Stimulated activated CD4-positive, alpha-beta T cell treated with anti-CD3 and anti-CD28 coated beads, TNF-alpha, amount 100 ng/mL, for 1 hour (primary cell): ENCODE measurements at places on chromosomes 5 and 9.

GRCh38 chr5:115419846-115420585 lies 123.6 kb upstream of the CCDC112 start:
- DNase-seq = no peak

DNA sequence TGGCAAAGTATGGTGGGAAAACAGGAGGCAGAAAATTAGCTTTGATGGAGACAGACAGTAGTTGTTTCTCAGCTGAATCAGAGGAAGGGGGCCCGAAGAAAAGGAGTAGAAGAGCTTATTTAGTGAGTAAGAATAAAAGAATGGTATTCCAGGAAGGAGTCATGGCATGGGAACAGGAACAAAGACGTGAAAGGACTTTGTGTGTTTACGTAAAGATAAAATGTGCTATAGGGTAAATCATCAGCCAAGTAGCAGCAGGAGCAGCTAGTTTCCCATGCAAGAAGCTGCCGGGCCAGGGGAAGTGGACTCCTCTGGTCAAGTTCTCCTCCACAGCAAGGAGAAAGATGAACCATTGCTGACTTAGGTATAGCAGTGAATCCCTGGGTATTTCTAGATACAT lies 454.5 kb downstream of the HINT1 start:
- DNase-seq = no peak

DNA sequence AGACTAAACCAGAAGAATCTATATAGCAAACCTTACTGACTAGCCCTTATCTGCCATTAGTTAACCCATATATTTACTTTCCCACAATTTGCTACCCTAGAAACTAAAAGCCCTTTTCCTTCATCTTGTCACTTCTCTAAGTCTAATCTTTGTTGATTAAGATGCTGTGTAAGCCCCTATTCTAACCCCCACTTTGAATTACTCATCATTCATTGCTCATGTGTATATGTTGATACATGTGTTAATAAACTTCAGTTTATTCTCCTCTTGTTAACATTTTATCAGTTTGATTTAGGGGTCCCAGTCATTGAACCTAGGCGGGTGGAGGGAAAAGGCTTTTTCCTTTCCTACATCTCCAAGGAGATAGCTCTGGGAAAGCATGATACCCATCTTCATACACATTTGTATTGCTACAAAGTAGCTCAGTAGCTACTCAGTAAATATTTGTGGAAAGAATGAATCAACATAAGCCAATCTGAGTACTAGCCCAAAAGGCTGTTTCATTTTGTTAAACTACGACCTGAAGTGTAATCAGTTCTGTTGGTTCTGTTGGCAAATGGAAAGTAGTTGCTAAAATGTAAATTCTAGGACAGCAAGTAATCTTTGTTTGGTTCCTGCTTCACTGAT lies 35.1 kb upstream of the NDFIP1 start:
- DNase-seq = no peak

DNA sequence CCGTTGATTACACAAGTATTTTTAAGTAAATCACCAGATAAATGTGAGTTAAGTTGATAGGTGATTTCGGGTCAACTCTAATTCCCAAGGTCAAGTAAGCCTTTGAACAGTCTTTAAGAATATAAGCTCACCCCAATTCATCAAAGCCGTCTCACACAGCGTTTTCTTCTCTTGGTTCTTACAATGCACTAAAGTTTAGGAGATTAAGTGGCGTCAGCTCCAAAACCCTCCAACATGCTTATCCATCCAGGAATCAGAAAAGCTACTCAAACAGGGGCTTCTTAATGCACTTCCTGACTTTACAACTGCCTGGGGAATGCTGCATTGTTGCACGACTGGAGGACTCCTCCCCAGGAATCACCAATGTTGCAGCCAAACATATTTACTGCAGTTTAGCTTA lies 206.2 kb upstream of the EFNA5 start:
- no peak for DNase-seq

GRCh38 chr5:82386576-82386975 lies 108.4 kb upstream of the RPS23 start:
- no peak for DNase-seq
